Stimulated activated CD8-positive, alpha-beta memory T cell treated with anti-CD3 and anti-CD28 coated beads, Interleukin-4, amount 100 ng/mL, for 48 hours (primary cell): ENCODE measurements at places on chromosomes 6 and 20.

GRCh38 chr20:32872266-32872665 is 13.5 kb downstream of the EFCAB8 start:
- DNase-seq, result no peak

GRCh38 chr20:3813848-3814581 is 6.3 kb upstream of the AP5S1 start:
- peak; percentile 63 for DNase-seq

- DNase-seq, result no peak
These were observed 78.5 kb upstream of the SIRPA start for GRCh38 chr20:1816384-1817381.

GRCh38 chr6:89433252-89434149 is 549 bp downstream of the ANKRD6 start:
- DNase-seq, result peak; percentile 43

- no peak for DNase-seq
These were observed 278.8 kb upstream of the IMPG1 start for GRCh38 chr6:76351275-76351674.

GRCh38 chr6:149176971-149177667 is 140.4 kb upstream of the TAB2 start:
- DNase-seq, result no peak

- DNase-seq, result peak; percentile 60
These were observed 199.4 kb upstream of the ZNF184 start for GRCh38 chr6:27672113-27672799.

- DNase-seq, result peak; percentile 29
These were observed 32.5 kb downstream of the SDHAF4 start for GRCh38 chr6:70599187-70599586.

DNA sequence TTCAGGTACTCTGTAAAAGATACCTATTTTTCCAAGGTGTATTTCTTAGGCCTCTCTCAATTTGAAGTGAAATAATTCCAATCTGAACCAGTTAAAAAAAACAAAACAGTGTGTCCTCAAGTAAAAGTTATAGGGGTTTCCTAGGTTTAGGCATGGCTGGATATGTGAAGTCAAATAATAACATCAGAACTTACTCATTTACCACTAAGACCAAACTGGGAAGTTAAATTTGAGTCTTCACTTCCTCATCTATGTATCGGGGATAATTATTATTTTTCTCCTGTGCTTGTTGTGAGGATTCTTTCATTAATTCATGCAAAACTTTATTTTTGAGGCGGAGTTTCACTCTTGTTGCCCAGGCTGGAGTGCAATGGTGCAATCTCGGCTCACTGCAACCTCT is 86.2 kb upstream of the PTPRK start:
- DNase-seq, result no peak

DNA sequence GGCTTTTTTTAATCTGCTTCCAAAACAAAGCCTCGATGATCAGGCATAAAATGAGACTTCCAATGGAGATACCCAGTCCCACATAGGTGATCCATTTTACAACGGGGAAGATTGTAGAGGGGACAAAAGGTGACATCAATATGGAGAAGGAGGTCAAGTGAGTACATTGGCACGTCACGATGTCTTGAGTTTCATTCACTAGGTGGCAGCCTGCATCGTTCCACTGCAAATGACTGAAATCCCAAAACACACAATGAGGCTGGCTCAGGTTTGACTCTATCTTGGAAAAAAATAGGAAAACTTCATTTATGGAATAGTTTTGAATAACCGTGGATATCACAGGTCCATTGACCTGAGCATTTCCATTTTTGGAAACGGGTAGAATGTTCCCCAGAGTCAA is 32.5 kb downstream of the ADGRF1 start:
- DNase-seq, result no peak

GRCh38 chr6:156425359-156426020 is 351.7 kb upstream of the ARID1B start:
- no peak for DNase-seq

GRCh38 chr6:5481033-5481432 is 219.7 kb downstream of the FARS2 start:
- DNase-seq, result no peak

DNA sequence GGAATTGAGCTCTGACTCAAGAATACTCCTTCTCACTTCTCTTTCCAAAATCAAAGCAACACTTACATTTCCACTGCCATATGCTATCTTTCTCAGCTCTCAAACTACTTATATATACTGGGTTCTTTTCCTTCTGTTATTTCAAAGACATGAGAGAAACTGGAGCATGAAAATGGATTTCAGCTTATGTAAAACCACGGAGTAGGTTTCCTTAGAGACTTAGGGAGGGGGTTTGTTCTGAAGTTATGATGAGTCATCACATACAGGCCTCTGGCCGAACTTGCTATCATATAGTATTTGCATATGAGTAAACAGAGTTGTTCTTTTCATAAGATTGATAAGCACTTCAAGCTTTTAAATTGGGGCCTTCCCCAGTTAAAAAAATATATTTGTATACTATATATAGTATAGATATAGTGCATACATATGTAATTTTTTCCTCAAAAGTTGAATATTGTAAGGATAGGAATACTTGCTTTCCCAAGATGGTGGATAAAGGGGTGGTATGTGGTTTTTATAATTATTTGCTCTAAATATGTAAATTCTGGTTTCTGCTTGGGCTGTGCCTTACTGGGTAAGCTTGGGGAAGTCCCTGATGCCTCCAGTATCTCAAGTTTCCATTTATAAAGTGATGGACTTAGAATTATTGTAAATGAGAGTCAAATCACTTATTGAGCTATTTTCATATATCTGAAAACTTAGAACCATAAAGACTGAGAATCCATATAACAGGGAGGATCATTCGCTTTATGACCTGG is 273.9 kb downstream of the RFPL4B start:
- DNase-seq, result no peak

DNA sequence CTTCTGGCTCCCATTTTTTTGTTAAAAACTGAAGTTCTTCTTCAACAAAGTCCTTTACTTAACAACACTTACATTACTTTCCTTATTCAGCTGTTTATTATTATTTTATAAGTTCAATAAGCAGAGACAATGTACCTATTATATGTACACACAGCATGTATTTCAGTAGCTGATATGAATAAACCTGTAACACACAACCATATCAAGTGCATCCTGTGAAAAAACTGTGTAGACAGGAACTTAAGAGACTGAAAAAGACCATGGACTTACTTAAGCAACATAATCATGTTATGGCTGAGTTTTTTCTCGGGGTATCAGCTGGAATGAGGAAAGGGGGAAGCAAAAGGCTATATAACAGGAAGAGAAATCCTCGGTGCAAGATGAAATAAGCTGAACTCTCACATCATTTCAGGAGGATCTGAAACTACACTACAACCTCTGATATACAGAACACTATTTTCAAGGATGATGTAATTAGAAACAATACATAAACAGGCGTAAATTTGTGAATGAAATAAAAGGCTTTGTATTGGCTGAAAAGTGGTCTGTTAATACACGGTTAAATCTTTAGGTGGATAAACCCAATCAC is 70.9 kb downstream of the REV3L start:
- no peak for DNase-seq

DNA sequence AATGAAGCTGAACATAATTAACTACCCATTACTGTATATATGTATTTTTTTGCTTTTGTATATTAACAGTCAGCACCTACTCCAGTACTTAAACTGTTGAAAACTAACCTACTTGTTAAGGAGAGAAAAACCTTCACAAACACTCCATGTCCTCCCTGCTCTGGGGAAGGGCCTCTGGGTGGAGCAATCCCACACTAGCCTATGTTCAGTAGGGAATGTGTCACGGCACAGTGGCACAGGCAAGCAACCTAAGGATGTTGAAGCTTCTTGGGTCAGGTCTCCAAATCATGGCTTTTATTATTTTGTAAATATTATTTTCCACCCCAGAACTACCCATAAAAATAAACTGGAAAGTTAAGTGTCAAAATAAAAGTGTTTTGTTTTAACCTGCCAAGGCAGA is 5.3 kb downstream of the MAN1A1 start:
- DNase-seq, result no peak

DNA sequence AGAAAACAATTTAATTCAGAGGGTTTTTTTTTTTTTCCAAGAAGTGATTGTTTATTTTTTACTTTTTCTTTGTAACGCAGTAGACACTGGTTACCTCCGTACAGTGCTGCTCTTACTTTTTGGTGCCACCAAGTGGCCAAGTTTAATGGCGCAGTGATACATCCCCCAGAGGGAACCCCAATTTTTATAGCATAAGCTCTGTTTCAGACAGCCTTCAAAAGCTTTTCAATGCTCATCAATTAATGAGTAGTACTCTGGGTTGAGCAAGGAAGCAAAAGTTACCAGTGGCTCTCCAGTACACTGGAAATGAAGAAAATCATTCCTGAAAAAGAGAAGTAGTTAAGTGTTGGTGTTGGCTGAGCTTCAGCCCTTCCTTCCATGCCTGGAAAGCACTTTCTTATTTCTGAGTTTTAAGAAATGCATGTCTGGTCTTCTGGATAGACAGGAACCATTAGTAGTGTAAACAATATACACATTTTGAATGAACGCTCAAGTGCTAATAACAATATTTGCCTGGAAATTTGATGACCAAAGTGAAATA is 129.1 kb upstream of the SMLR1 start:
- DNase-seq, result peak; percentile 70

GRCh38 chr6:124234801-124235200 is 431.1 kb downstream of the NKAIN2 start:
- DNase-seq, result no peak

DNA sequence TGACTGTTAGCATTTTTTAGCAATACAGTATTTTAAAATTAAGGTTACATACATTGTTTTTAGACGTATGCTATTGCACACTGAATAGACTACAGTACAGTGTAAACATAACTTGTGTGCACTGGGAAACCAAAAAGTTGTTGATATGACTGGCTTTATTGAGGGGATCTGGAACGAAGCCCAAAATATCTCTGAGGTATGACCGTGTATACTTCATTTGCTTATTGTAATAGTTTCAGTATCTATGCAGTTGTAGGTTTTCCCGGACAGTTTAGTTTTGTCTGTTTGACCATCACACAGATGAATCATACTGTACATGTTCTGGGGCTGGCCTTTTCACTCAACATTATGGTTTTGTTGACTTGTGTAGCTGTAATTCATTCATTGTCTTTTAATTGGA is 6.9 kb upstream of the ZBTB12 start:
- no peak for DNase-seq

GRCh38 chr6:137126875-137127485 is 46.5 kb downstream of the IL22RA2 start:
- no peak for DNase-seq

DNA sequence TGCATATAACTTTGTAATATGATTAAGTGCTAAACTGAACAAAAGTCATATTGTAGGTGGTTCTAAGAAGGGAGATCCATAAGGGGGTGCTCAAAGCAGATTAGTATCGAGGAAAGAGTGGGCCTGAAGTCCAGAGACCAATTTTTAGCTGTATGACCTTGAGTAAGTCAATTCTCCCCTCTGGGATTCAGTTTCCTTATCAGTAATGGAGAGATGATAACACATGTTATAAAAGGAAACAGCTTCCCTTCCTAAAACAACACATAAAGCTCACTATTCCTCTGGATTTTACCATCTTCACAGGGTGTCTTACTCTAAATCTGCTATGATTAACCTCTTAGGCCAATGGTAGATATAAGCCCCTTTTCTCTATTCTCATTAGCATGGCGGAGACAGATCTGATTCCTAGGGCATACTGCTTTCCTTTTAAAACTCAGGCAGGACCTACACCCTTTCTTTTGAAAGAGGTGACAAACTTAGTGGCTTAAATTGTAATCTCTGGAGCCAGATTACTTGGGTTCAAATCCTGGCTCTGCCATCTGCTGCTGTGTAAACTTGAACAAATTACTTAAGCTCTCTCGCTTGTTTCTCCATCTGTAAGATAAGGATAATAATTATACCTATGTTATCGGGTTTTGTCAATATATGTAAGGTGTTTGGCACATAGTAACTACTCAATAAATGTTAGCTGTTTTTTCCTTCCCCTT is 39.5 kb downstream of the ACSS2 start:
- DNase-seq, result no peak

- no peak for DNase-seq
These were observed 25.3 kb upstream of the HACE1 start for GRCh38 chr6:104884867-104885517.

GRCh38 chr6:136750696-136751521 is 41.4 kb downstream of the MAP3K5 start:
- no peak for DNase-seq

- DNase-seq, result no peak
These were observed 106.9 kb upstream of the CCDC28A start for GRCh38 chr6:138666636-138667035.

- DNase-seq, result no peak
These were observed 165.9 kb upstream of the IRAK1BP1 start for GRCh38 chr6:78701407-78701806.

GRCh38 chr20:32946629-32947028 is 57.6 kb downstream of the SUN5 start:
- DNase-seq, result no peak

DNA sequence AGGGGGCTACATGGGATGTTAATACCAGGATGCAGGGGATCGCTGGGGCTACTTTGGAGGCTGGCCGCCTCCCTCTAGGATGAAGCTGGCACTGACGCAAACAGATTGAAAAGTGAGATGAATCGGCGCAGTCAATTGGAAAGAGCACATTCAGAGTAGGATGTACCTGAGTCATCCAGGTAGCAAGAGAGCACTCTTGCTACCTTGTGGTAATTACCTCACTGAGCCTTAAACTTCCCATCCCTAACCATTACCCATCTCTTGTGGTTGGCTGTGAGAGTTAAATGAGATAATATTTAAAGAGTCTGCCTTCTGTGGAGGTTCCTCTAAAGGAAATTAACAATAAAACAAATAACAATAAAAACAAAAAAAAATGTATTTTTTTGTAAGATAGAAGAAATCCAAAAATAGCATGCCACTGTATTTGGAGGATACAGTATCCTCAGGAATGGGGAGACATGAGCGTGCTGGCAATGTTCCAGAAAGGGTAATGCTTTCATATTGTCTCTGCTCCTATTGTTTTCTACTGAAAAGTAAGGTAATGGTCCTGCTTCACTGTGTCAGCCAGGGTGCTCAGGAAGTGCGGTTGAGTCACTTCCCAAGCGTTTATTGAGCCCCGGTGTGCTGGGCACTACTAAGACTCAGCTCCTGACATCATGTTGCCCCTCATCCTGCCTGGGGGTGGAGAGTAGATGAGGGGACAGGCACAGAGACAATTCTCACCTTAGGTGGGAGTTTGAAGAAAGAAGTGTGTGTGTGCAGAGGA is 301.1 kb downstream of the EYA4 start:
- DNase-seq, result no peak

DNA sequence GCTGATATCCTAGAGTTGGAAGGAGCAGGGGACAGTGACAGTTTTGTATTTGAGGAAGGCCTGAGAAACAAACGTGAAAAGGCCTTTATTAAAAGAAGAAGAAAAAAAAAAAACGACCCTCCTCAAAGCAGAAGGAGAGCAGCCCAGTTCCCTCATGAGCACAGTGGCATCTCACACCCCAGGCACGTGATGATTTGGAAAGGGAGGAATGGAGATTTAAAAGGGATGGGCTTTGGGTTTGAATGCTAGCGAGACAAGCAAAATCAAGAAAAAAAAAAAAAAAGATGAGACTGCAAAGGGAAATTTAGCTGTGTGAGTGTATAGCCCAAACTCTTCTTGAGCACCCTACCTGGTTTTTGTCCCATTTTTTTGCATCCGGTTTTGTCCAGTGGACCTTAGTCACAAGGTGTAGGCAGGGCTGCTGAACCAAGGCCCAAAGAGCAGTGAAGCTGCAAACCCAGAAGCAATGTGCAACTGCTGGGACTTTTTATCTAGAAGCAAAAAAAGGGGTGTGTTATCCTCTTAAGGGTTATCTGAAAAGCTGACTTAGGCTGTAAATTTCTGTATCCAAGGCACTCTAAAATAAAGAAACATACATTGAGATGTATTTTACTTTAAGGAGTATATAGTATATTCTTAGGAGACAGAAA is 54.5 kb upstream of the RREB1 start:
- no peak for DNase-seq
